ENCODE measurements at places on chromosomes 1 and 21.

DNA sequence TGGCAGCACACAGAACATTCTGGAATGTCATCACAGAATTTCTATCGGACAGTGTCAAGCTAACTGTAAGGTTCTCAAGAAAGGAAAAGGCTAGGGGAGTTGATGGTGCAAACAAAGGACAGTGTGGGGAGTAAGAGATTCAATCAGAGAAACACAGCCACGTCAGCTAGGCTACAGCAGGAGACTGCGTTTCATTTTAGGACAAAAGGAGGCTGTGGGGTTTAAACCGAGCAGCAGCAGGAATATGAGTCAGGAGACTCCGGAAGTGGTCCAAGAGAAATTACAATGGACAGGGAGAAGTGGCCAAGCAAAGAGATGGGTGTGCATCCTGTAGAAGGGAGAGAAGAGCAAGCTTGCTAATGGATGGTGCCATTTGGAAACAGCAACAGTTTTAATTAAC, 37.4 kb upstream of the C1orf198 start:
- no peak for DNase-seq

GRCh38 chr1:31880957-31881687, 57.0 kb downstream of the PTP4A2 start:
- DNase-seq: no peak

DNA sequence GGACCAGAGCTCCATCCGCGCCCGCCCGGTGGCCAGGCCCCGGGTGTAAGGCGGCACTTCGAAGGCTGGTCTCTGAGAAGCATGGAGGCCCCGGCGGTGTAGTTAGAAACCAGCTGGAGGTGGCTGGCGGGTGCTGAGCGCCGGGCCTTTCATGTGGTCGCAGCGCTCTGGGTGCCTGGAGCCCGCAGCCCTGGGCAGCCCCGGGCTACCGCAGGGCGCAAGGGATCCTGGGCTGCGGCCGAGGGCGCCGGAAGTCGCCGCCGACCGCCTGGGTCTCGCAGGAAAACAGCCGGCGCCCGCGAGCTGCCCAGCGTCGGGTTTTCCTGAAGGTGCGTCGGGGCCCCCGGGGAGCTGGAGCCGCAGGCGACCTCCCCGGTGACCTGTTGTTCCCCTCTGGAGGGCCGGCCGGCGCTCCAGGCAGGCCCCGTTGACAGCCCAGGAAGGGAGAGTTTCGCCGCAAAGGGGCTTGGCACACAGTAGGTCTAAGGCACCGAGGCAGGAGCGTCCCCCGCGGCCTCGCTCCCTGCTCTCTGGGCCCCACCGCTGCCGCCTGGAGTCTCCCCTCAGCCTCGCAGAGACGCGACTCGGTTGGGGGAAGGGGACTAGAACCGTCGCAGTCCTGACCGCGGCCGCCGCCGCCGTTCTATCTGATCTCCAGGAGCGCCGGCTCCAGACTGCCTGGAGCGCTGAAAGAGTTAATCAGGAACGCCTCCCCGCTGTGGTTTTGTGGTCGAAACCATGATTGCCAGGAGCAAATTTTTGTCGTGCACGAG, 2.7 kb downstream of the GRHL3 start:
- DNase-seq: peak; percentile 76

DNA sequence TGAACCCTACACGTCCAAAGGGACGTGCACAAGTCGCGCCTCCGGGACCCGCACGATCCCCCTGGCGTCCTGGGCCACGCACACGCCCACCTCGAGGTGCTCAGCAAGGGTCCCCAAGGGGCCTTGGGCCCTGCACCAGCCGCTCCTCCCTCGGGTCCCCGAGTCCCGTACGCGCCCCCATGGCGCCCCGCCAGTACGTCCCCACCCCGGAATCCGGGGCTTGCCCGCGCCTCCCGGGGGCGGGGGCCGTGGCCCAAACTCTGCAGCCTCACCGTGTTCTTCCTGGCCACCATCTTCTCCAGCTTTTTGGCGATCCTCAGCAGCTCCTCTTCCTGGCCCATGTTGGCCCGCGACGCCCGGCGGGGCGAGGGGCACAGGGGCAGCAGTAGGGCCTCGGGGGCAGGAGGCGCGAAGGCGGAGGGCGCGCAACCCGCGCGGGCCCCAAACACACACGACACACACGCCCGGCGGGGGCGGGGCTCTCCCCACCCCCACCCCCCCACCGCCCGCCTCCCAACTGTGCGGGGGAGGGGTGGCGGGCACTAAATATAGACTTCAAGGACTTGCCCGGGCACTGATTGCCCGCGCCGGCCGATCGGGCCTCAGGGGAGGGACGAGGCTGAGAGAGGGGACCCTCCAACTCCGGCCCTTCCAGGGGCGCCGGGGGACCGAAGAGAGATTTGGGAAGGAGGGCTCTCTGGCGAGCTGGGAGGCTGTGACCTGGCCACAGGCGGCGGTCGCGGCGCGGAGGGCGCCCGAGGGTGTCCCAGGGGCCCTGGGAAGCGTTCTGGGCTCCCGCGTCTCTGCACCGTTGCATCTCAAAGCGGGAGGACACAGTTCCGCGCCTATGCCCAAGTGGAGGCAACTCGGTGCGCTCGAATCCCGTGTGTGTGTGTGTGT, at the start of gene TCEA3:
Gene TCEA3, minus strand, starts transcription at position 456 of the 900 bp plus-strand sequence. Its CDS starts 115 bp downstream, at position 341.
- peak; percentile 41 for DNase-seq

- peak; percentile 68 for DNase-seq
Measured at GRCh38 chr1:2547210-2548067, 8.7 kb upstream of the TNFRSF14 start.

DNA sequence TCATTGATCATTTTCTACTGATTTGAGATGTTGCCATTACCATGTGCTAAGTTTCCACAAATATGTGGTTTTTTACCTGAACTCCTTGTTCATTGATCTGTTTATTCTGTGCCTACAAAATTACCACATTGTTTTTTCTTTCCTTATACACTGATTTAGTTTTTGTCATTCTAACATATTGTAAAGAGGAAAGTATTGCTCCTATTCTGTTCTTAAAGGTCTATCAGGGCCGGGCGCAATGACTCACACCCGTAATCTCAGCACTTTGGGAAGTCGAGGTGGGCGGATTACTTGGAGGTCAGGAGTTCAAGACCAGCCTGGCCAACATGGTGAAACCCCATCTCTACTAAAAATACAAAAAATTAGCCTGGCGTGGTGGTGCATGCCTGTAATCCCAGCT, 75.1 kb downstream of the CAMTA1 start:
- DNase-seq: no peak

DNA sequence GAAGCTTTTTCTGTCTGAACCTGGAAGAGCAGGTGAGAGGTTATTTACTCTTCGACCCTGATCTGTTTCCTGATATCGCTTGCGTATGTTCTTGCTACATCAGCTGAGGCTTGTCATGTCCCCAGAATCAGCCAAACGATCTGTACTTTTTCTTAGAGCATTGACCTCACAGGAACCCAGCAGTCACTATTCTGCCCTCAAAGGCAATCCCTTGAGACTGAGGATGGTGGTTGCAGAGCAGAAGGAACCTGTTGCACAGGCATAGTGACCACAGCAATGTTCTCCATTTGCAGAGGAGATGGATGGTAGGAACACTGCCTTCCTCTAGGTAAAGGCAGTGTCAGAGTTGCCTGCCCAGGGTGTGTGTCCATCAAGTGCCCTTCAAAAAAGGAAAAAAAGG, 11.3 kb upstream of the LACTBL1 start:
- no peak for DNase-seq

DNA sequence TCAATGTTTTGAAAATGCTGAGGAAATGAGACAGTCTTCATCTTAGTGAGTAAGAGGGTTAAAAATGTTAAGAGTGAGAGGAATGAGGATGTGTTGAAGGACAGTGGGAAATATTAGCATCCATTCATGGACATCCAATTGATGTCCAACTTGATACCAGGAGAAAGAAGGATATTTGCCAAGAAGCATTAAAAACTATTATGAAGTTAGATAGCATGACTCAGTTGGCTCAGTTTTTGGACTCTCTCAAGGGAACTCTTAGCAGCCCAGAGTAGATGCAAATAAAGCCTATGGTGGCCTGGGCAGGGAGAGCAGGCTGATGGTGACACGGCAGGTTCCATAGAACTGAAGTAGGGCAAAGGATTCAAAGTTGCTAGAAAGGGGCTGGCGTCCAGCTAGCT, 171.0 kb downstream of the ZZZ3 start:
- DNase-seq: no peak

DNA sequence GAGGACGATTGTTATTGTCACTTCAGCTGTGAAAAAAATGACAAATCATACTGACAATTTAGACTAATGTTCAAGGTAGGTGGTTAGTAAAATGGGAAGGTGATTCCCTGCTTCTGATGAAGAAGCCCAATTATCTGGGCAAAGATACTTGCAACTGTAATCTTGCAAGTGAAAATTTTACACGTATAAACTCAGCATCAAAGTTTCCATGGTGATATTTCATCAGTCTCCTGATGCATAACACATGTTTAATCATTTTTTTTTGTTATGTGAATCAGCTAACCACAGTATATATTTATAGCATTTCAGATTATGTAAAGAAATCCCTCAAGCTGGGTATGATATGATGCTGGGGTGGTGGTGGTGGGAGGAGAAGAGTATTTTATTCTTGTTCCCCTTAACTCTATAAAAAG, 16.4 kb upstream of the KCNK1 start:
- no peak for DNase-seq

GRCh38 chr1:28642056-28642846, 616 bp downstream of the TAF12 start:
- DNase-seq: no peak

DNA sequence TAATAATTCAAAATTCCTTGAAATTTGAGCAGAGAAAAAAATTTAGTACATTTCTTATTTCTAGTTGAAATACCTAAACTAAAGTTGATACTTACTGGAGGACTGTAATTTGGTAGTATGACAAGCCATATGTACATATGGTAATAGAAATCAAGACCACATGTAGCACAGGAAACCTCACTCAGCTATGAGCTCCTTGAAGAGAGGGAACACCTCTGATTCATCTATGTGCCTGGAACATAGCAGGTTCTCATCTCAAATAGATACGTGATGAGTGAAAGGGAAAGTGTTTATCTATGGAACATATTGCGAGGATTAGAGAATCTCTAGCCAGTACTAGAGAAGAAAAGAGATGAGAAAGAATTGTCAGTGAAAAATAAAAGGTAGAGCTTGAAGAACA, 47.9 kb upstream of the GNG4 start:
- no peak for DNase-seq

DNA sequence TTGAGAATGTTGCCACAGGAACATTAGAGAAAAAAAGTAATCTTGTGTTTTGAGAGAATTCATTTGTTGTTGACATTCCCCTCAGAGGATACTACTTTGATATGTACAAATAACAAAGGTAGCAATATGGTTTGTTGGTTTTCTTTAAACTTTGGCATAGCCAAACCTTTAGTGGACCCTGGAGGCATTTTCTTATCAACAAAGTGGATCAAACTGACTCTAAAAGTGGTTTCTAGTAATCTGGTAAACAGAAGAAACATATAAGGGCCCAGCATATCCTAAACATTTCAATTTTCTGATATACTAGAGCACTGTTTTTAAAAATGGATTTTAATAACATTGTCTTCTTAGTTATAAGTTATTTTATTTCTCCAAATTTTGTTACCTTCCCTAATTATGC, 29.8 kb downstream of the POU2F1 start:
- DNase-seq: no peak

DNA sequence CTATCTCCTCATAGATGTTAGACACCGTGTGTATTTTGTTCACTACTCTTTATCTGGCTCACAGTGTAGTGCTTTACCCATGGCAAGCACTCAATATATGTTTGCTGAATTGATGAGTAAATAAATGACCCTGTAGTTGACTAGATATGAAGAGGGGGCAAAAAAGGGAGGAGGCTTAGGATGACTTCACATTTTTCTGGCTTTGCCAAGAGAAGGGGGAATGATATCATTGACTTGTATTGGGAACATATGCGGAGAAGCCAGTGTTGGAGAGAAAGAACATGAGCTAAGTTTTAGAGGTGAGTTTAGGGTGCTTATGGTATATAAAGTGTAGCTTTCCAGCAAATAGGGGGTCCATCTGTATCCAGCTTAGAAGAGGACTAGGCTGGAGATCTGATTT, 145.5 kb downstream of the TENT5C start:
- DNase-seq: no peak

DNA sequence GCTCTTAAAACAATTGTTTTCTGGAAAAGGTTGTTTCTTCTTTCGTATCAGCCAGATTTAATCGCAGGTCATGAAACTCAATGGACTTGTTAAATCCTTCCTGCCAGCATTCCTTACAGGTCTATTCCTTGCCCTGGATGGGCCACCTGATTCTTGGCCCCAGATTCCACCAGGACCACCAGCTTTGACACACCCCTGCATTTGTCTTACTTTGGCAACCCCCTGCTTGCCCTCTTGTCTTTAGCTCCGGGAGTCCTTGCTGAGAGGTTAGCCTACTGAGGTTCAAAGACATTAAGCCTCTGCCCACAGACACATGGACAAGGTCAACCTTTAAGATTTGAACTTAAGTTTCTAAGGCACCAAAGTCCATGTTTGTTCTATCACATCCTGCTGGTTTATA, 27.1 kb upstream of the DAB1 start:
- DNase-seq: no peak

GRCh38 chr1:158002631-158003405, 9.4 kb downstream of the KIRREL1 start:
- DNase-seq: no peak

GRCh38 chr1:8169364-8170058, 143.4 kb upstream of the ERRFI1 start:
- DNase-seq: no peak

- DNase-seq: no peak
Measured at GRCh38 chr1:14826172-14826636, 227.7 kb downstream of the KAZN start.

DNA sequence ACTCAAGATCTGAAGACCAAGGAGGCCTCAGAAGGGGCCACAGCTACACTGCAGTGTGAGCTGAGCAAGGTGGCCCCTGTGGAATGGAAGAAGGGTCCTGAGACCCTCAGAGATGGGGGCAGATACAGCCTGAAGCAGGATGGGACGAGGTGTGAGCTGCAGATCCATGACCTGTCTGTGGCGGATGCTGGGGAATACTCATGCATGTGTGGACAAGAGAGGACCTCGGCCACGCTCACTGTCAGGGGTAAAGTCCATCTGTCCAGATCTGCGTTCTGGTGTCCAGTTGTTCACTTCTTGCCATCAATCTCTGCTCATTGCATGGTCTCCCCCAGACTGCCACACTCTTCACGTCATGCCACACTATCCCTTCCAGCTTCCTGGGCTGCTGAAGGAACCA, 90.6 kb downstream of the OBSCN start:
- DNase-seq: no peak

DNA sequence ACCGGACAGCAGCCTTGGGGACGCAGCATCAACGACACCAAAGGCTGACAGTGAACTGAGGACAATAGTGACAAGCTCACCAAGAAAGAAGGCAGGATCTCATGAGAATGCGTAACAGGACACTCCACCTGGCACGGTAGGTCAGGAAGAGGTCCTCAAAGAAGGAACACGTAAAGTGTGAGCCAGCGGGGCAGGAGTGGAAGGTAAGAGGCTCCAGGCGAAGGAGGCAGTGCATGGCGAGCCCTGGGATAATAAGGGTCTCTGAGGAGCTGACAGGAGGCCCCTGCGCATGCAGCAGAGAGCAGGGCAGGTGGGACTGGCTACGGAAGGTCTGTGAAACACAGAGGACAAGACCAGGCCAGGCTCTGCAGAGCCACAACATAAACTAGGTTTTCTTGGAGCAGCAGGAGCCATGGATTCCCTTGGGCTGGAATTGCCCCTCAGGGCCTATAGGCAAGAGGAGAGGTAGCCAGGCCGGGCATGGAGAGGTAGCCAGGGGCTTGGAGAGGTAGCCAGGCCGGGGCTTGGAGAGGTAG, 8.2 kb downstream of the LSS start:
- DNase-seq: no peak

- no peak for DNase-seq
Measured at GRCh38 chr1:175887981-175888428, 144.6 kb upstream of the TNR start.

GRCh38 chr1:171488190-171488929, 3.0 kb downstream of the PRRC2C start:
- DNase-seq: no peak
